ENCODE measurements at places on chromosomes 4 and X.

DNA sequence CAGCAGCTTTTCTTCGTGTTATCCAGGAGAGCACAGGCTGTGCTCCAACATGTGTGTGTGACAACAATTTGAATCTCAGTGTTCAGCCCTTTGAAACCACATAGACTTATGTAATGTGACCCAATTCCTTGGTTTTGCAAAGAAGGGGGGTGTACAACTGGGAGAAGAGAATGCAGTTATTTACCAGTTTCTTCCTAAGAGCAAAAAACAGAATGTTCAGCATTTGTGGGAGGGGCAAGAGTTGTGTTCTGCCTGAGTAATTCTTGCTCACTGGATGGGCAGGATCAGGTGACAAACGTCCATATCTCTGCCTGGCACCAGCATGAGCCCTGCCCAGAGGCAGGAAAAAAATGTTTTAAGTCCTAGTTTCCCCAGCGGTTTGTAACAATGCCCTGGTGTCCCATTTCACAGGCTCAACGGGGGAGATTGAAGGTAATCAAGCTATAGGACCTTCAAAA, 72.0 kb downstream of the PRPS1 start:
- DNase-seq = no peak

DNA sequence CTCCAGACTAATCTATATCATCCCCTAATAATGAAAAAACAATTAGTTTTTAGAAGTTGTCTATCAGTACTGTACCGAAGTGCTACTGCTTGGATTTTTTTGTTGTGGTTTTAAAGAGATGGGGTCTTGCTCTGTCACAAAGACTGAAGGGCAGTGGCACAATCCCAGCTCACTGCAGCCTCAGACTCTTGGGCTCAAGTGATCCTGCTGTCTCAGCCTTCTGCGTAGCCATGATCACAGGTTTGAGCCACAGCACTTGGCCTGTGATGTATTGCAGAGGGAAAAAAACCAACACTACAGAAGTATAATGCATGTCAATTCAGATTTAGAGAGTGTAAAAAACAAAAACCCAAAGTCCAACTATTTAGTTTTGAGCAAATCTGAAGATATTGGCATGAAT, 875.0 kb downstream of the ADGRL3 start:
- DNase-seq = no peak

GRCh38 chrX:39367416-39367815, 566.2 kb downstream of the MID1IP1 start:
- no peak for DNase-seq

DNA sequence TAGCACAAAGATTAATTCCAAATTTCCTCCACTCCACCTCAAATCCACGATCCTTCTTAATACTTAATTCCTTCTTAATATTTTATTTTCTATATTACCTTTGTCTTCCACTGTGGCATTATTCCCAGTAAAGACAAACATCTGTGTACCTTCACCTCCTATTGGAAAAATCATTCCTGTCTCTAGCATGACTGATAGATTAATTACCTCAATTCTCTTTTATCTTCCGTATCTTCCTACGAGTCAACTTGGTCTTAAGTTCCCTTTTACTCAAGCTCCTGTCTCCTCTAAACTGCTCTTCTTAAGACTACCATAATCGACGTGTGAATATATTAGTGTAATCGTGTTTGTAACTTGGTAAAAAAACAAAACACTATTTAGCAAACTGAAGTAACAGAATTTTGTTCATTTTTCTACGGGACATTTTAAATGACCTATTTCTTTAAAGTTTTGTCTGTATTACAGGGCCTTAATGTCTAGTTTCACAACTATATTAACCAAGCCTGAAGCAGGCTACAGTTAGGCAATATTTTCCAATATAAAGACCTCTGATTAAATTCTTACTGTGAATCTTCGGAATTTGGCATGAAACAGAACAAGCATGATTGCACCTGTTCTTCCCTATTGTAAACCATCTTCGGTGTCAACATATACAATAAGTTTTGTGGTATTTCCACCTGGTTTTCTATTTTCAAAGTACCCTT, 1.1 kb upstream of the USP38 start:
- DNase-seq = no peak

Measured in T-cell (primary cell).